ENCODE measurements at places on chromosomes 16 and 17.

- no peak for DNase-seq
These were observed 42.2 kb upstream of the ADCY9 start for GRCh38 chr16:4158143-4159093.

GRCh38 chr17:40938981-40939380, 1.5 kb upstream of the KRT23 start:
- no peak for DNase-seq

DNA sequence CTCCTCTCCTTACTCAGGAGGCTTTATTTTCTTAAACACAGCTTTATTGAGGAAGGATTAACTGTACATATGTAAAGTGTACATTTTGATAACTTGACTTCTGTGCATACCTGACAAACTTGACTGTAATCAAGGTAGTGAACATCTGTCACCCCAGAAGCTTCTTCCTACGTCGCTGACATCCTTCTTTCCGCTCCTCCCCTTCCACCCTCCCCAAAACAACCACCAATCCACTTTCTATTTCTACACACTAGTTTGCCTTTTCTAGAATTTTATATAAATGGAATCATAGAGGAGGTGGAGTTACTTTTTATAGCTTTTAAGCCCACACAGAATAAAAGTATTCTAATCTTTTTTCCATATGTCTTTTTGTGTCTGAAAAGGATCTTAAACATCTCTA, 225.2 kb upstream of the RBFOX1 start:
- no peak for DNase-seq

GRCh38 chr17:74579900-74580299, 12.2 kb downstream of the CD300LD start:
- no peak for DNase-seq

DNA sequence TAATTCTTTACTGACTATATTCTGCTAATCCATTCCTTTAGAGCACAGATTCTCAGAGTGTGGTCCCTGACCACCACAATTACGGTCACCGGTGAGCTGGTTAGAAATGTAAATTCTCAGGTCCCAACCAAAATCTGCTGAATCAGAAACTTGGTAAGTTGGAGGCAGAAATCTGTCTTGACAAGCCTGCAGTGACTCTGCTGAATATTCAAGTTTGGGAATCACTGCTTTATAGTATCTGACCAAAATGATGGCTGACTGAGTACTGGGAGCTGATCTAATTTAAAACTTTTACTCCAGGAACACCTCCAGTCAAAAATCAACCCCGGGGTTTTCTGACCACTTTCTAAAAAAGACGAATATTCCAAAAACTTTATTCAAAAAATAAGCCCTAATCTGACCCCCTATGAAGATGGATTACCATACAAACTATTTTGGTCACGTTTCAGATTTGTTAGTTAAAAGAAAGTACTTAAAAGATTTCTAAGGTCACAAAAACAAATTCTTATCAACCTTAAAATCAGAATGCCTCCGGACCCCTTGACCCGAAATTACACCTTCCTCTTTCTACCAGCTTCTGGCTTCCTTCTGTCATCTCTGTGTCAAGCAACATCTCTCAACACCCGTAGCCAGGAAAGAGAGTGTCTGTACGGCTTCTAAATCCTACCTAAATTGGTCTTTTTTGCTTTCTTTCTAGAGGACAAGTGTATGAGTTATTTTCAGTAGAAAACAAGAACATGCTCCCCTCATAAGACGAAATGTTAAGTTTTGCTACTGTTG, 38.6 kb downstream of the CREBBP start:
- DNase-seq = no peak

Measured in T-helper 1 cell (primary cell).